GM12891 (cell line): ENCODE measurements at places on chromosomes 5 and 9.

GRCh38 chr5:143241892-143242291, 161.6 kb downstream of the NR3C1 start:
- no peak for DNase-seq

- no peak for DNase-seq
These were observed 21.2 kb upstream of the PFDN1 start for GRCh38 chr5:140324041-140324600.

GRCh38 chr5:42851481-42851880, 39.8 kb upstream of the SELENOP start:
- no peak for DNase-seq

GRCh38 chr9:104882086-104882485, 45.9 kb downstream of the ABCA1 start:
- no peak for DNase-seq

- no peak for DNase-seq
These were observed 80.7 kb downstream of the PTPDC1 start for GRCh38 chr9:94164806-94165549.

DNA sequence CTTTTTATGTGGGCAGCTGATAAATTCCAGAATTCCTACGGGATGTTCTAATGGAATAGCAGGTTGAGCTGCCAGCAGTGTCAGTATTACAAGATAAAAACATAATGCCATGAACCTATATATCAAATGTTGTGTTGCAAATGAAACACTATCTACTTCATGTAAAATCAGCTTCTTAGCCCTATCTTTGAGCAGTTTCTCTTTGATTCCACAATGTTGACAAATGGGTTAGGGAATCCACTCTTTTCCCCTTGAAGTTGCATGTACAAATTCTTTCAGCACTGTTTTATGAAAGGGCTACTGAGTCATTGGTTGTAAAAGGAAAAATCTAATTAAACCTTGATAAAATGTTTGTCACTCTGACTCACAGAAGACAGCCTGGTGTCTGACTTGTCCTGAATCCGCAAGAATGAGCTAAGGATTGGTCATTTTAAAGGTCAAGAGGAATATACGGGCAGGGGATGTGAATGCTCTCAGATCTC, 950.6 kb upstream of the NUDT12 start:
- no peak for DNase-seq

- no peak for DNase-seq
These were observed 99.8 kb downstream of the RALGPS1 start for GRCh38 chr9:127014216-127014909.

GRCh38 chr5:131068076-131068475, 97.0 kb downstream of the HINT1 start:
- DNase-seq = no peak

- DNase-seq = no peak
These were observed 21.4 kb upstream of the MLLT3 start for GRCh38 chr9:20643660-20644059.

DNA sequence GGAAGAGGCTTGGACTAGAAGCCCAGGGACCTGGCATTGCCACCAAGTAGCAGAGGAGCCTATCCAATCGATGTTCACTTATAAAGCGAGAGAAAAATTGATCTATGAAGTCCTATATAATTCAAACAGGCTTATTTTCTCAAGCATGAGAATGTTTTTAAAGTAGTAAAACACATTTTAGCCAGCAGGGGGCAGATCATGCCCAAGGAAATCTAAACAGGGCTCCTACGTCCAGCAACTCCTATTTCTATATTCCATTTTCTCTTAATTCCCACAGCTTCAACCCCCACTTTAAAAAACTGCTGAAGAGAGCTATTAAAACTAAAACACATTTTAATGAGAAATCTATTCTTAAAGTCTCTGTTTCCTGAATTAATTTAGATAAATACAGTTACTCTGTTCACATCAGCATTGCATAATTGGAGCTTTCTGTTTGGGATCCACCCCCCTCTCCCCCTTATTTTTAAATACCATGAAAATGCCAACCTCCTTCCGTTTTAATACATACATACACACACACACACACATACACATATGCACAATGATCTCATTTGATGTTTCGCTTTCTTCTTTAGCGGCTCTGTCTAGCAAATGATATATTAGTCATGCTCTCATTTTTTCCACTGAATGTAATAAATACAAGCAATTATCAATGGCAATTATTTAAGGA, 144.9 kb downstream of the MYO10 start:
- peak; percentile 23 for DNase-seq

- no peak for DNase-seq
These were observed 51.3 kb upstream of the GRIA1 start for GRCh38 chr5:153439130-153439529.

- DNase-seq = no peak
These were observed 31.4 kb downstream of the KCTD16 start for GRCh38 chr5:144202072-144202471.

DNA sequence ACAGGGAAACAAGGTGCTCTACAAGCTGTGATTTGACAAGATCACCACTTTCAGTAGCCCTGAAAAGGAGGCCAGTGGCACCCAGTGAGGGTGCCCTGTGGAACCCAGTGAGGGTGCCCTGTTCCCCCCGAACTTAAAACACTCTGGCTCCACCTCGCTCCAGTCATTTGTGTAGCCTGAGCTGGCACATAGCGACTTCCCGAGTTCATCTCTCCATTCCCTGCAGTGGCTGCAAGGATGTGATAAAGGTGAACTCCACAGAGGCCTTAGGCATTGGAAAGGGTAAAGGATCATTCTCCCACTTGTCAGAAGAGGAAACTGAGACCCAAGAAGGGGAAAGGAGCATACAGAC, 21.9 kb upstream of the ANXA6 start:
- no peak for DNase-seq
